COR-L47 (cell line): ENCODE measurements at places on chromosomes 6 and 20.

DNA sequence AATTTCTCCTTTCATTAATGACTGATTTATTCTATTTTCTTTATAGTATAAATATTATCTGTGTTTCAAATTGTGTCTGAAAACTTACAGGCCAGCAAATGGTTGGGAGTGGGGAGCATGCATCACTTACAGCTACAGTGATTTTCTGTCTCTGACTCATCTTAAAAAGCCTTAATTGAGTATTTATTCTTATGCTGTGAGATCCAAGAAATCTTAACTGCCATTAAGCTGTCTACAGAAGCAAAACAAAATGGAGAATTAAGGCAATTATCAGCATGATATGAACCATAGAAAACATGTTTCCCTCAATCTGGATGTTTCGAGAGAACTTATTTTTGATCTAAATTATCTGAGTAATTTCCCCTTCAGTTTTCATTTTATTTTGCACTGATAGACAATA is 831.2 kb downstream of the KIF16B start:
- no peak for DNase-seq

DNA sequence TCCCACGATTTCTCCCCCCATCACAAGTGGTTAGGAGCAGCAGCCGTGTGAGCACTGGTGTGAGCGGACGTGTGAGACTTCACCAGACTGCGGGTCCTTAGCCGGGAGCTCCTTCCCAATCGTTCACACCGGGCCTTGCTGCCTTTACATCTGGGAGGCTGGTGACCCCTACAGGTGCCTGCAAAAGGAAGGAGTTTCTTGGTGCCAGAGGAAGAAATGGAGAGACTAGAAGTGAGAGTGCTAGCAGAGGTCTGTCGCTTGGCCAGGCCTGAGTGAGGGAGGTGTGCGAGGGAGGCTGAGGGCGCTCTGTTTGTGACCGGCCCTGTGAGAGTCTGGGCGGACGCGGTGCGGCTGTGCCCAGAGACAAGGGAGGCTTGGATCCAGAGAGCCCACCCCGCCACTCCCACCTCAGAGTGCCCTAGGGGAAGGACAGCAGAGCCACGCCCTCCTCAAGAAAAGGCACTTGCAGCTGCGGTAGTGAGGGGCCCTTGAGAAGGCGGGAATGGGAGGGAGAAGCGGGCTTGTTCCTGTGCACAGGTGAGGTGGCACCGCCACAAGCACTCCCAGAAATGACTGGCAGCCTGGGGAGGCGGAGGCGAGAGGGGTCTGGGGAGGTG is 10.0 kb upstream of the ARMC2 start:
- DNase-seq: no peak

DNA sequence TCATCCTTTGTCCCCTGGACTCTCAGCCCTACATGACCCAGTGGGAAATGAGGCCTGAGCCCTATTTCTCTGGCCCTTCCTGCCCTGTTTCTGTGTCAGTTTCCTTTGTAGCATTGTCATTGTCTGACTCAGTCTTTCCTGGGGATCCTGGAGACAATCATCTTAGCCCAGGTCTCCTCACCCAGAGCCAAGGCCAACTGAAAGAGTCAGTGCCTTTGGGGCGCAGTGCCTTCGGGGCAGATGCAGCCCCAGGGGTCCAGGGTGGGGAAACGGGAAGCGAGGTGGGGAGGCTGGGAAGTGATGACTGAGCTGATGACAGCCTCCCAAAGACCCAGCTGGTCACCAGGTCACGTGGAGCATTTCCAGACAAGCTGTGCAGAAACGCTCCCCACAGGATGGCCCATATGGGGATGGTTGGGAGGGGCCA is 93.3 kb upstream of the SULF2 start:
- DNase-seq: no peak

GRCh38 chr20:22058746-22059145 is 353.3 kb downstream of the PAX1 start:
- no peak for DNase-seq

DNA sequence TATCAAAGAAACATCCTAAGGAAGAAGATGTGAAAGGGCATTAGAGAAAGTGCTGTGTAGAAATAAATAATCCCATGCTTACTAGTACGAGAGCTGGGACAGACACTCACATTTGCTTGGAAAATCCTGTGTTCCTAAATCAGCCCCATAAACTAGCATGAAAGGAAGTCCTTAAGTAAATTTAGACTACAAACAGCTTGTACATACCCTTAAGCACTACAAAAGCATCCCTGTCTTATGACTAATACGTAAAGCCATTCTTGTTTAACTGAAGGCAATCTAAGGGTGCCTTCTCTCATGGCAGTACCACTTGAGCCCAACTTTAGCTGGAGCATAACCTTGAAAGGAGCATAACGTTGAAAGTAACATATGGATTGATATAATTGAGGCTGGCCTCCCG is 15.4 kb upstream of the FOXQ1 start:
- no peak for DNase-seq

- no peak for DNase-seq
These were observed 16.4 kb upstream of the PKIG start for GRCh38 chr20:44566018-44566417.

- DNase-seq: no peak
These were observed 724 bp upstream of the CUL7 start for GRCh38 chr6:43054206-43054943.

DNA sequence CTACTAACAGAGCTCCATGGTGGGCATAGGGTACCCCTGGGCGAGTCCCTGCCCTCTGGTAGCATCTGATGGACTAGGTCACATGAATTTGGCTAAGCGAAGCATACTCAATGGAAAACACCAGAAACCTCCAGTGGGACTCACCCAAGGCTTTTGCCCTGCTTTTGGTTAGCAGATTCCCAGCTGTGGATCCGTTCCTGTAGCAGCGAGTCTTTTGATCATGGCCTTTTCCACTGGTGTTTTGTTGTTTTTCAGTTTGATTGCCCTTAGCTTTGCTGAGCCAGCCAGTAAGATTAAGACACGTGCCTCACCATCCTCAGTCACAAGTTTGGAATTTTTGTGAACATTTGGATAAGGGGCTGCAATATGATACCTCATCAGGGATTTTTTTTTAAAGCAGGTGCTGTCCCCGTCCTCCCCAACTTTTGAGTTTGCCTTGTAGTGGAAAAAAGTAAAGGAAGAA is 8.0 kb downstream of the TNFAIP3 start:
- no peak for DNase-seq

GRCh38 chr6:88612631-88613030 is 350.8 kb downstream of the RNGTT start:
- no peak for DNase-seq

DNA sequence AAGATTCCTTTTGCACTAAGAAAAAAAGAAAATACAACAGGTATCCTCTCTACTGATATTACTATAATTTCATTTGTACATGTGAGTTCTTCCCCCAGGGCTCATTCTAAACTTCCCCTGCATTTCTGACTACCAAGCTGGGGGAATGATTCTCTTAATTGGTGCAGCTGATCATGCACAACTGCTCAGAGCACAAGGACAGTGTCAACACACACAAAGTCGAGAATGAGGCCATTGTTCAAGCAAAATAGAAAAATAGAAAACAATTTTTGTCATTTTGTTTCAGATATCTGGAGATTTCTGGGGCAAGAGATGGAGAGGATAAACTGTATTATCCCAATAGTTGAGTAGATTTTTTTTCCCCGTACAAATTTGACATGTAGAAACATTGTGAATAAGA is 236.3 kb downstream of the HAO1 start:
- DNase-seq: peak; percentile 44

GRCh38 chr6:15854826-15855710 is 192.2 kb upstream of the DTNBP1 start:
- no peak for DNase-seq

DNA sequence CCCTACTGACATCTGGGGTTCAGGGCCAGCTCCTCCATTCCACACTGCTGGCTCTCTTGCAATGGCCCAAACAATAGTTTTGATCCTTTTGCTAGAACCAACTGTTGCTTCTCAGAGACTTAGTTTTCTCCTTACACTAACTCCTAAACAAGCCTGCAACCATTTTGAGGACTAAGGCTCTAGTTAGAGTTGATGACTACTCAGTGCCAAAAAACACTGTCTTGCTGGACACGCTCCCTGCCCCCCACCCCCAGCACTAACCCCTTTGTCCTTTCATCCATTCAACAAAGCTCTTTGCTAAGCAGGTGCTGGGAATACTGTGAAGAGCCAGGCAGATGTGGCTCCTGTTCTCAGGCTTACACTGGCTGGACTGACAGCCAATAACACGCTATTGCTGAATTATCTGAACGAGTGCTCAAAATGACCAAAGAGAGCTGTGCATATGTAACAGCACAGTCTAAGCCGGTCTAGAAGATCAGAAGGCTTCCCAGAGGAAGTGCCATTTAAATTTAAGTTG is 17.6 kb downstream of the GCLC start:
- no peak for DNase-seq

DNA sequence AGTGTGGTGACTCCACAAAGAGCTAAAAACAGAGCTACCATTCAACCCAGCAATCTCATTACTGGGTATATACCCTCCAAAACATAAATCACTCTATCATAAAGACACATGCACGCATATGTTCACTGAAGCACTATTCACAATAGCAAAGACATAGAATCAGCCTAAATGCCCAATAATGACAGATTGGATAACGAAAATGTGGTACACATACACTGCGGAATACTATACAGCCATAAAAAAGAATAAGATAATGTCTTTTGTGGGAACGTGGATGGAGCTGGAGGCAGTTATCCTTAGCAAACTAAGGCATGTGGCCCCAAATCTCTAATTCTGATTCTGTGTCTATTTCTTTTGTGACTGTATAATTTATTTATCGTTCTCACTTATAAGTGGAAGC is 124.5 kb upstream of the PRND start:
- DNase-seq: no peak

GRCh38 chr6:73579851-73580246 is 59.0 kb upstream of the EEF1A1 start:
- DNase-seq: no peak

DNA sequence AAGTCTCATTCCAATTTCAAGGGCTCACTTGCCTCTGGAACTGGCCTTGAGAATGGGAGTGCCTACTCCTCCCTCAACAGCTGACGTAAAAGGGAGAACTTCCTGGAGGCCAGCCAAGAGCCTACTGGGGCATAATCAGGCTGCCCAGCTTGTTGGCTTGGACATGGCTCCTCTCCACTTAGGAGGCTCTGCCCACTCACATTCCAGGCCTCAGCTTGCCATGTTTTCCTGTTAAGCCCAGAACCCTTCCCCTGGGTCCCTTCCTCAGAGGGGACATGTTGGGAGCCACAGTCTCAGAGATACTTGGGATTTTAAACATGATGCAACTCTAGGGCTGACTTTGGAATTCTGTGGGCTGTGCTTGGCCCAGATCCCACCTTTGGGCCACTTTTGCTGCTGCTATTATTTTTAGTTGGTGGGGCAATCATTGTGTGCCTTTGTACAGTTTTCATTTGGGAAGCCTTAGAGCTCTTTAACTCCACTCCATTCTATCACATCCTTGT is 31.5 kb upstream of the ADTRP start:
- peak; percentile 55 for DNase-seq

GRCh38 chr6:30979141-30979540 is 4.4 kb upstream of the MUC21 start:
- no peak for DNase-seq

DNA sequence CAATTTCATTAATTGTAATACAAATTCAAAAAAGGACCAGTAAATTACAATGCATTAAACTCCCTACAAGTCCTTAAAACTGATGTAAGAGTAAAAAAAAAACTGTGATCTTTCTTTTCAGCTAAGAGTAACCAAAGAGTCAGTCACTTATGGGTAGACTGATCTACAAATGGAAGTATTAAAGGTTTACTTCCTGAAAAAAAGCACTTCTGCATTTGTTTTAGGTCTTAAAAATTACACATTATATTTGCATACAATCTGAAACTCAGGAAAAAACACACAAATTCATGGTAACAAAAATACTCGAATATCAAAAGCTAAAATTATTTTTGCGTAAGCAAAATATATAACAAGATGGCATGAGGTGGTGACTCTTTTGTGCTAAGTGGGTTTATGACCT is 23.5 kb downstream of the USP49 start:
- DNase-seq: no peak

DNA sequence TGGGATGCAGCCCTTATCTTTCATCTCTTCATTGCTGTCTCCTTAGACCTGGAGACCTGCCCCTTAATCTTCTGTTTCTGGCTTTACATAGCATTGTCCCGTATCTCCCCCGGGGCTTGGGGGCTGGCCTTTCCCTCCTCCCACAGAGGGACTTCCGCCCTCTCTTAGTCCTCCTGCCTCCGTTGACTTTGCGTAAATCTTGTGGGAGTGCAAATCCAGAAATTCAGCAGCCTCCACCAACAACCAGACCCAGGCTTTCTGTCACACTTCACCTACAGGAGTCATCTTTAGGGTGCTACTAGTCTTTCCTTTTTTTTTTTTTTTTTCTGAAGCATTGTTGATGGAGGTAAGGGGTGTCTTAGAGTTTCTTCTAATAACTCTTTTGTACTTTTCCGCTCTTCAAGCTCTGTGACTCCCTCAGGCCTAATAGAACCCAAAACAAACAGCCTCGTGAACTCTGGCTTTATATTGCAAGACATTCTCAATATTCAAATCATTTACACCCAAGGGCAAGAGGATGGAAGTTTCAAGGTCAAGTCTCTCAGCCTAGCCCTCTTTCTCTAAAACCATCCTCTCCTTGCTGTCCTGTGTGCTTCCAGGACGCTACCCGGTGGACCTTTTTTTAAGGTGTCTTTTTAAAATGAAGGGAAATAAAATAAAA is 66.2 kb downstream of the RREB1 start:
- DNase-seq: no peak

DNA sequence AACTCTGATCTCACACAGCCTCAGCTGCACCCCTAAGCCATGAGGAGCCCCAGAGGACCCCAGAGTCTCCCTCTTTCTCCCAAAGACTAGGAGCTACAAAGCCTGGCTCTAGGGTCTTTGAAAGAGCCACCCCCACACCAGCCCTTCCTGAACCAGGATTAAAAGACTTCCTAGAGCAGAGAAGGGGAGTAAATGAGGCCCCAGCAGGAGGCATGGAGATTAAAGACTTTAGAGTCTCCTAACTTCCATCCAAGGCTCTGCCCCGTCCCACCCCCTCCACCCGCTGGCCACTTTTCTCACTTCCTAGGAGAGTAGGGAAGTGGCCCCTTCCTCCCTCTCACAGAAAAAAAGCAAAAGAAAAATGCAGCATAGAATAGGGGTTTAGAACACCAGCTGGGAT is 1.7 kb downstream of the PREX1 start:
- DNase-seq: no peak

GRCh38 chr6:3723966-3724365 is 27.5 kb downstream of the PXDC1 start:
- no peak for DNase-seq

- no peak for DNase-seq
These were observed 167.2 kb upstream of the KCNG1 start for GRCh38 chr20:51189814-51190782.

DNA sequence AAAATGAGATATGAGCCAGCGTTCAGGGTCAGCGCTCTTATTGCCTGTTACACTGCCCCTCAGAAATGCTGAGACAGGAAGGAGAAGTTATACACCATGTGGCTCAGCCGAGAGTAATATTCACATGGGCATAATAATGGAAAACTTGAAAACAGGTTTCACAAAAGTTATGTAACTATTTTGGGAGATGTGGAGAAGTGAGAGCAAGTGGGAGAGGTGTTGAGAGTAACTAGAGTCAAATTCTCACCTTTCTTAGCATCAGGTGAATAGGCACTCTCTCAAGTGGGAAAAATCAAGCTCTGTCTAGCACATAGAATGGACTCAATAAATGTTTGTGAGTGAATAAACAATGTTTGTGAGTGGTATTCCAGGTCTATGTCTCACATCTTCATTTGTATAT is 94.5 kb downstream of the TBX18 start:
- DNase-seq: no peak

- no peak for DNase-seq
These were observed 1057.0 kb downstream of the EPHA7 start for GRCh38 chr6:92362404-92362803.

- DNase-seq: no peak
These were observed 631 bp downstream of the MDGA1 start for GRCh38 chr6:37696841-37697662.
